ENCODE measurements at places on chromosomes 4 and X. TPM values are rescaled to one million over a fixed set of nuclear protein-coding genes. Genes with fewer than 3 reads are reported as not detected.

DNA sequence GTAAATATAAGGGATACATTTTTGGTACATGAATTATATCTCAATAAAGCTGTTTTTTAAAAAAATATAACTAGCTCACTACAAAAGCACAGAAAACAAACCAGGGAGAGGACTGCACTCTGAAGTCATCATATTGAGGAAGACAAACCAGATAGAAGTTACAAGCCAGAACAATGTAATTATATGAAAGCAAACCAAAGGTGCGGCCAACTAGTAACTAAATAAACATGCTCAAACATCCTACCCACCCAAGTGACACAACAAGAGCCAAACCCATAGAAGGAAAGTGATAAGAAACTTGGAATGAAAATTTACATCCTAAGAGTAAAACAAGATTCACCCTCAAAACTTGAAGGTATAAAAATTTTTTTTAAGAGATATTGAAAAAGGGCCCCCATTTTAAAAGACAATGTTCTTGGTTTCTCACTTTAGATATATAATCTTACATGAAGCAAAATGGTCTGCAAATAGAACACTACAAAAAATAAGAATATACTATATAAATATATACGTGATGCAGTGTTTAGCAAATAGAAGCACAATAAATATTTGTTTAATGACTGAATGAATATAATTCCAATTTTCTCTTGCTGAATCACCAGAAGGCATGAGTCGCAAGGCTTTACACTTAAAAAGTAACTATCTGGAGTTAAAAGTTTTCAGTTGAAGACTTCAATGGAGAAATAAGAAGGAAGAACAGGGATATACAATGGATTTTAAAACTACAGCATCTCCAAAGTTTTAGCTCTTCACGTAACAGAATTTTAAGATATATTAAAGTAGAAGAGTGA lies 4.0 kb upstream of the SH3D19 start:
- DNase-seq = no peak

DNA sequence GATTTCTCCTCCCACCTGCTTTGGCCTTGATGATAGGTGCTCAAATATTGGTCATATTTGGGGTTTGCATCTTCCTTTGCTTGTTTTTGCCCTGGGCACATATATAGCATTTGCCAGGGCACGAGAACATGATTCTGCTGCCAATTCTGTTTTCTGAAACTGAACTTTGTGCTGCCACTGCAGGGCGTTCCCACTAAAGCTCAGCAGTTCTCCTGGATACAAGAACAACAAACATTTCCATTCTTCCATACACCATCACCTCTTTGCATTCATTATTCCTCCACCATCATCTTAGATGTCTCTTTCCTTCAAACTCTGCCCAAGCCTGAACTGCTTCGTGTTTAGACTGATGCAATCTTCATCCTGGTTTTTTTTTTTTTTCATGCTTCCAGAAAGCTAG lies 36.3 kb upstream of the GATB start:
- no peak for DNase-seq

GRCh38 chrX:3514996-3515395 lies 168.5 kb upstream of the MXRA5 start:
- no peak for DNase-seq

DNA sequence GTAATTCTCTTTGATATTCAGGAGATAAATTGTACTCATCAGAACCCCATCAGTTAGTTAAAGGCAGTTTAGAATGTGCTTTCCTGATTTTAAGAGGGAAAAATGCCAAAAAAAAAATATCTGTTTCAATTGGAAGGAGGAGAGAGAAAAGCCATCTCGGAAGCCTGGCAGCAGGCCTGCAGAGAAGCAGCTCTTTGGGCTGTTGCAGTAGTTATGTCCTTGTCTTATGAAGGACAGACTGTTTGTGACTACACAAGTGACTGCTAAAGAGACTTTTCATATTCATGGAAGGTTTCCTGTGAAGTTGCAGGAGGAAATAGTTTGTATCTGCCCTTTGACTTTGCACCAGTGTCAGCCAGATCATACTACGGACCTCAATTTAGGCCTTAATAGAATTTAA lies 88.8 kb downstream of the DCLK2 start:
- no peak for DNase-seq

- DNase-seq = no peak
These were observed 20.6 kb downstream of the FBXO8 start for GRCh38 chr4:174262624-174263444.

DNA sequence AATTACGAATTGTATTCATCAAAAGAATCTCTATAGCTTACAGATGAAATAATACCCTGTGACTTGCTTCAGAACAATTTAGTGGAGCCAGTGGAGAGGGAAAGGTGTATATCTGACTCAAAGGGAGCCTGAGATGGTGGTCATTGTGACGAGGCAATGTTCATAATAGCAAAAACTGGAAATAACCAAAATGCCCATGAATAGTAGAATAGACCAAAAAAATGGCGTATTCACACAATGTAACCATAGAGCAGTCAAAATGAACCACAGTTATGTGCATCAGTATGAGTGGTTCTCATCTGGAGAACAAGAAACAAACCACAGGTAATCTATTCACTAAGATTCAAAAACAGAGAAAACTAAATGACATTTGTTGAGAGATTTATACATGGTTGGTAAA lies 125.3 kb upstream of the CLNK start:
- DNase-seq = no peak

DNA sequence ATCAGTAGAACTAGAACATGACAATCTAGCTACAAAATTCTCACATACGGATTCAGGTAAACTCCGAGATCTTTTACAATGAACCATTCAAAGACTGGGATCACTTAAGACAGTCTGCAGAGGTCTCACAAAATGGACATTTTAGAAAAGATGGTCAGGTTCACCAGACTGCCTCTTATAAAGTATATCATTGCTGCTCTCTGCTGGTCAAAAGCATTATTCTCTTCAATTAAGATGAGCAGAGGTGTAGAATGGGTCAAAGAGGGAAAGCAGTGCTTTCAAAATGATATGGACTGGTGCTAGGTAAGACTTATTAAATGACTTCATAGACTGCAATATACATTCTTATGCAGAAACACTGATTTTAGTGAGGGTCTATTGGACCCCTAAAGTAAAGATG lies 434.7 kb downstream of the PACRGL start:
- no peak for DNase-seq

- DNase-seq = no peak
These were observed 8.4 kb upstream of the MTNR1A start for GRCh38 chr4:186563761-186564160.

DNA sequence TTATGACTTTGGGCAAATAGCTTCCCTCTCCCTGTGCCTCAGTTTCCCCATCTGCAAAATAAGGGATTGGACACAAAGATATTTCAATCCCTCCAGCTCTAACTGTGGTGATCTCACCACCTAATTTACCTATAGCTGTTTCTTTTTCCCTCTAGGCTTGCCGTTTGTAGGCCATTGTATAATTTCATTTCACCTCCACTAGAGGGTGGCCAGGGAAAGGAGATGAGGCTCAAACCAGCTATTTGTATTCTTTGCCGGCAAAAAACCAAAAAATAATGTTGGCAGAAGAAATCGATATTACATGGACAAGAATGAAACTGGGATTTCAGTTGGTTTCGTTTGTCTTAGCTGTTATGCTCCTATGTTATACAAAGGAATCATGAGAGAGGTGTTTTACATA lies 36.1 kb upstream of the DOCK11 start:
- DNase-seq = no peak

DNA sequence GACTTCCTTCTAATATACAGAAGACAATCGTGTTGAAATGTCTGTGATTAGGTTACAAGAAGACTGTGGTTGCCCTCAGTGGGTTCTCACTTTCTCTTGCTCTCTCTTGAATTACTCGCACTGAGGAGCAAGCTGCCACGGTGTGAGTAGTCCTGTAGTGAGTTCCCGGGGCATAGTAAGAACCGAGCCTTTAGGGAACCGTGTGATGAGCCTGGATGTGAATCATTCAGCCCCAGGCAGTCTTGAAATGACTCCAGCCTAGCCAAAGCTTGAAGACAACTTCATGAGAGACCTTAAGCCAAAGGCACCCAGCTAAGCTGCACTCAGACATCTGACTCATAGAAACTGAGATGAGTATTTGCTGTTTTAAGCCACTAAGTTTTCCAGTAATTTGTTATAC lies 292.7 kb downstream of the SPOCK3 start:
- no peak for DNase-seq

GRCh38 chr4:69689599-69689998 lies 36.6 kb upstream of the UGT2A1 start:
- DNase-seq = no peak

GRCh38 chrX:7372825-7373525 lies 225.0 kb upstream of the PUDP start:
- DNase-seq = no peak

- no peak for DNase-seq
These were observed 71.3 kb downstream of the MAP3K15 start for GRCh38 chrX:19443869-19444526.

DNA sequence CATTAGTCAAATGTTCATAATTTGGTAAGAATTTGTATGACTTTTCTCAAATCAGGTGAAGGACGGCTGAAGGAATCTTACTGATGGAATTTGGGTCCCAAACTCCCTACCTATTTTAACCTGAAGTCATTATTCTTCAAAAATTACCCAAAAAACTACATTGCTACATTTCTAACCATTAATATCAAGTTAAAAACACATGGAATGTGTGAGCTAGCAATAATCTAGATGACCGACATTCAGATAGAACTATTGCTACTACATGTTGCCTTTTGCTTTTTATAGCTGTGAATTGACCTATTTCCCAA lies 25.3 kb upstream of the WWC2 start:
- DNase-seq = no peak

GRCh38 chr4:2535376-2536192 lies 863 bp upstream of the FAM193A start:
- peak; percentile 85 for DNase-seq

DNA sequence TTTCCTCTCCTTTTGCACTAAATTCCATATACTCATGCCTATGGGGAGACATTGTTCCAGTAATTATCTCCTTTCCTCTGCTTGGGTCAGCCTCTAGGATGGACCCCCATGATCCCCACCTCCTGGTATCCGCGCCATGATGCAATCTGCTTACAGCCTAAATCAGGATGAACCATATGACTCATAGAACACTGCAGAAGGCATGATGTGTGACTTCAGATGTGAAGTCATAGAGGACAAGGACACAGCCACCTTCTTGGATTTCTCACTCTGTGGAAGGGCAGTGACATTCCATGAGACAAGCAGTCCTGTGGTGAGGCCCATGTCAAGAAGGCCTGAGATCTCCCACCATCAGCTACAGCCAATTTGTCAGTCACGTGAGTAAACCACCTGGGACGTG lies 9.0 kb upstream of the TMEM144 start:
- DNase-seq = no peak

DNA sequence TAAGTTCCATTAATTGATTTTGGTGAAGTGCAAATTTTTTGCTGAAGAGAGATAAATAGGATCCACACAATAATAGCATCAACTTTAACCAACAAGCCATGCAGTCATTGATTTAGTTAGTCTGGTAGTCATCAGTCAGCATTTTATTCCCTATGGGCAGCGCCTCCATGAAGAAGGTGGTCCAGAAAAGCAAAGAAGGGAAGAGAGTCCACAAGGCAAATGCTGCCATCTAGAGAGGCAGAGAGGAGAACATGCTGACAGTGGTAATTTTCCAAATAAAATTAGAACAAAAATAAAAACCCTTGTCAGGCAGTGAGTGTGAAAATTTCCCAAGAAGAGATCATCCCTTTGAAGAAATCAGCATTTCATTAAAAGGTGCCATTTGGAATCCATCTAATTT lies 366.7 kb upstream of the FAM241A start:
- no peak for DNase-seq

- no peak for DNase-seq
These were observed 68.1 kb downstream of the FAM53A start for GRCh38 chr4:1615786-1616556.

GRCh38 chr4:86586160-86586572 lies 7.9 kb upstream of the PTPN13 start:
- DNase-seq = no peak

- DNase-seq = no peak
These were observed 841 bp downstream of the HTRA3 start for GRCh38 chr4:8270418-8270771.

- no peak for DNase-seq
These were observed 37.2 kb downstream of the EDNRA start for GRCh38 chr4:147518086-147518485.

DNA sequence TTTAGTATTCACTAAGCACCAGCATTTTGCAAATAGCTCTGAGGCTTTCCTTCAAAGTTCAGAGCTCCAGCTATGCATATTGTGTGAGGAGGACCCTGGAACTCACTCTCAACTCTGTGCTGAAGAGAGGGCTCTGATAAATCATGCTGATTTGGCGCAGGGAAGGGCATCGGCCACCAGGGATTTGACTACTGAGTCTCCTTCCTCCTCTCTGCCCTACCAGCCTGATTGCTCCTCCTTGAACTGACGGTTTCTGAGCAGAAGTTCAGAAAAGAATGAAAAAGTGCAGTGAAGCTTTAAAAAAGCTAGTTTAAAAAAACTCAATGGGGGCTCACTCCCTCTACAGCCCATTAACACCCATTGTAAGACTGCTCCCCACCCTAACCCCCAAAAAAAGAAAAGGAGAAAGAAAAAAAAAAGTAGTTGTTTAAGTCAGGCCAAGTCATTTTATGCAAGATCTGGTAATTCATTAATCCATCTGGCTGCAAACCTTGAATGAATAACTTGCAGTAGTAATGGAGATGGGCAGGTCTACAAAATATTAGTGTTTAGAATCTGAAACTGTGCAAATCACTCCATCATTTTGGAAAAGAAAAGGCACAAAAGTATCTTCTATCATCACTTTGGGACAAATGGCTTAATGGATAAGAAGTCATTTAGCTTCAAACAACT lies 13.3 kb downstream of the PPARGC1A start:
- peak; percentile 63 for DNase-seq

- no peak for DNase-seq
These were observed 832 bp downstream of the EGFL6 start for GRCh38 chrX:13570261-13570605.

The F8A2 gene
- total RNA-seq = not detected

The GPC4 gene
- 857 TPM for total RNA-seq

The HMGN5 gene
- total RNA-seq = 7.4 TPM

The GRID2 gene
- 27.3 TPM for total RNA-seq

The SLC7A11 gene
- 6.5 TPM for total RNA-seq

The SLC10A4 gene
- total RNA-seq = 1.5 TPM

The CYTL1 gene
- 0.84 TPM for total RNA-seq

The FRMD7 gene
- total RNA-seq = not detected
